ENCODE measurements at places on chromosomes 1 and 21.

DNA sequence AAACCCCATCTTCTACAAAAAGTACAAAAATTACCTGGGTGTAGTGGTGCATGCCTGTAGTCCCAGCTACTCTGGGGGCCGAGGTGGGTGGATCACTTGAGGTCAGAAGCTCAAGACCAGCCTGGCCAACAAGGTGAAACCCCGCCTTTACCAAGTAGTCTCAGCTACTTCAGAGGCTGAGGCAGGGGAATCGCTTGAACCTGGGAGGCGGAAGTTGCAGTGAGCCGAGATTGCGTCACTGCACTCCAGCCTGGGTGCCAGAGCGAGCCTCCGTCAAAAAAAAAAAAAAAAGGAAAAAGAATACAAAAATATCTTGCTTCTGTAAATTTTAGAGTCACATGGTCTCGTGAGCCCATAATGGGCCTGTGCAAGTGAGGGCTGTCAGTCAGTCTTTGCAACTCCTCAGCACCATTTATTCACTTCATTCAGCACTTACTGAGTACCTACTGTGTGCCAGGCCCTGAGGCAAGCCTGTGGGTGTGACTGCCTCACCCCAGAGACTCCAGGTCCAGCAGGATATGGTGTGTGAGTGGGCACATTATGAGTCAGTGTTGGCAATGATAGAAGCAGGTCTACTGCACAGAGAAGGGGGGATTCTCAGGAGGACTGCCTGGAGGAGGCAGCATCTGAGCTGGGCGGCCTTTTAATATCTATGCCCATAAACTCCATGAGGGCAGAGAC, 46.8 kb upstream of the TARDBP start:
- no peak for DNase-seq

GRCh38 chr1:15584489-15585363, at the start of gene AGMAT:
AGMAT (minus strand) TSS chr1:15585051; CDS start chr1:15584967, 84 bp downstream.
- no peak for DNase-seq

DNA sequence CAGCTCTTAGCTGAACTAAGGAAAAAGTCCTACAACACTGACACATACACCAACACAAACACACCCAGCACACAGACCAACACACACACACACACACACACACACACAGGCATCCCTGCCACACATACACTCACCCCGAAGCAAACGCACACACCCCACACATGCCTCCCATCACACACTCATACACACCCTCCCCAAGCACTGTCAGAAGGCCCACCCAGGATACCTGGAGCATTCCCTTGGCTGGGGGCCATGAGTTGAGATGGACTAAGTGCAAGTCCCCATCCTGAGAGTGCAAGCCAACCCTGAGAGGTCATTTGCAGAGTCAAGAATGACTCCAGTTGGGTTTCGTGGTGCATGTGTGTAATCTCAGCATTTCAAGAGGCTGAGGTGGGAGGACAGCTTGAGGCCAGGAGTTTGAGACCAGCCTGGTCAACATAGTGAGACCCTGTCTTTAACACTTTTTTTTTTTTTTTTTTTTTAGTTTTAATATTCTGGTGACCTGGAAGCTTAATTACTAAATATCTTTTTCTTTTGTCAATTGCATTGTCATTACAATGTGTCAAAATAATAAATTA, 117.3 kb downstream of the RHOU start:
- no peak for DNase-seq

- no peak for DNase-seq
Measured at GRCh38 chr1:218669431-218669830, 324.3 kb downstream of the TGFB2 start.

GRCh38 chr1:36542962-36543515, 60.3 kb upstream of the CSF3R start:
- no peak for DNase-seq

DNA sequence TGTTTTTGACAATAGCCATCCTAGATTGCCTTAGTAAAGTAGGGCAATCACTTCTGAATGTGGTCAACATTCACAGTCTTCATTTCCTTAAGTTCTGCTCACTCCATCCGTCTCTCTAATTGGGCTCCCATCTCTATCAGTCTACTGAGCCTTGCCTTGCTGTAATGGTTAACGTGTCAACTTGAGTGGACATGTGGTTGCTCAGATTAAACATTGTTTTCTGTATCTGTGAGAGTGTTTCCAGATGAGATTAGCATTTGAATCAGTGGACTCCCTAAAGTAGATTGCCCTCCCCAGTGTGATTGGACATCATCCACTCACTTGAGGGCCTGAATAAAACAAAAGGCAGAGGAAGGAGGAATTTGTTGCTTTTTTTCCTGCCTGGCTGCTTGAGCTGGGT, 26.4 kb downstream of the C1orf216 start:
- DNase-seq, result no peak

DNA sequence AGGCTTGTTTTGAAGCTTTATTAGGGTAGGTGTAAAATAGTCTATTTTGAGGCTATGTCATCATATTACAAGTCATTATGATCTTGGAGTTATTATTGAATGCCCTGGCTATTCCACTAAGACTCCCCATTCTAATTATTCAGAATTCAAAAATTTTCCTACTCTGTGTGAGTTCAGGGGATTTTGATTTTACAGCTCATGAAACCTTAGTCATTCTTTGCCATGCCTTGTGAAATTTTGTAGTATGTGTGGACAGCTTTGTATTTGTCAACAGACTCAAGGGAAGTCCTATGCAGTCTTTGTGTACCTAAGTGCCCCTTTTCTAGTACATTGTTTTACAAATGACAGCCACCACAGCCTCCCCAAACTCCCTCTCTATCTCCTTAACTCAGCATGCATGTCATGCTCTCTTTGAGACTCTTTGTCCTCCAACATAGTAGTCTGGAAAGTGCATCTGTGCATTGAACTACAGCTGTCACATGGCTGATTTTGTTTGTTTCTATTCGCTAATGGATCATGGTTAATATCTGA, 28.0 kb downstream of the CD1D start:
- DNase-seq, result no peak

- no peak for DNase-seq
Measured at GRCh38 chr1:198491596-198491995, 48.9 kb downstream of the ATP6V1G3 start.

Measured in GM04503 (cell line).